Esophagus squamous epithelium (tissue), 5 donors: ENCODE measurements at places on chromosomes 7 and 10. TPM values are rescaled to one million over a fixed set of nuclear protein-coding genes. Genes with fewer than 3 reads are reported as not detected.

DNA sequence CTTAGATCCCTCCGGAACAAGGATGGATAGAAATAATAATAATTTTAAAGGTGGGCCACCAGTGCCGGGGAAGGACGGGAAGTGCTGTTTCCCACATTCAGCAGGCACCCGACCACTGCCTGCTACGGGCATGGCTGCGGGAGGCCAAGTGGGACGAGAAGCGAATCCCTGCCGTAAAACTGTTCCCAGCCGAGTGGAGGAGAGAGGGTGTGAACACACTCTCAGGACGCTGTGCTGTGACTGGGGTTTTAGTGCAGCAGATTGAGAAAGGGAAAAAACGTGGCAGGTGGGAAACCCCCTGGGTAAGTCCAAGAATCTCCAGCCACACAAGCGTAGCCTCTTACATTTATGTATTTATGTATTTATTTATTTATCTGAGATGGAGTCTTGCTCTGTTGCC is 158.8 kb downstream of the DNAJB6 start:
- no peak overlapping the region for H3K27ac ChIP-seq
- peaks cover 23% of the 10 kb centered on the region for H3K27me3 ChIP-seq
- H3K4me3 ChIP-seq = no peak overlapping the region
- DNase-seq = no peak

GRCh38 chr7:135466442-135467206 is 43.3 kb downstream of the CNOT4 start:
- no peak for DNase-seq
- H3K4me3 ChIP-seq = no peak overlapping the region

- H3K27me3 ChIP-seq = no peaks in the 10 kb centered on the region
- peak overlapping the region; percentile 68 for H3K4me3 ChIP-seq
- peaks cover 12% of the 10 kb centered on the region for H3K4me1 ChIP-seq
- DNase-seq = no peak
- H3K36me3 ChIP-seq = no peaks in the 10 kb centered on the region
Measured at GRCh38 chr7:93148727-93149126, 542 bp upstream of the SAMD9L start.

Gene WNT2
- total RNA-seq = not detected

DNA sequence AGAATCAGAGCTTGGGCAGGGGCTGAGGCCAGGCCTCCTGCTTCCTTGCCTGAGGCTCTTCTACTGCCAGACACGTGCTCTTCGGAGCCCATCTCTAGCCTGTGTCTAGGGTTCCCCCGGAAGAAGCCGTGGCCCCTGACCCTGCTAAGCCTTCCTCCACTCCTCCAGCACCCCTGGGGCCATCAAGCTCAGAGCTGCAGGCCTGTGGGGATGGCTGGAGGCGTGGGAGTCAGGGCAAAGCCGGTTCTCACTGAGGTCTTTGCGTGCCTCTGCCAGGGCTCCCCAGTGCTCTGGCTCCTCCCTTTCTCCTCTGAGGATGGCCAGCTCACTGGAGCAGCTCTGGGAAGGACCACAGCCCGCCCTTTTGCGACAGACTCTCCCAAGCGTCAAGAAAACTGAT is 34.4 kb downstream of the GHRHR start:
- no peaks in the 10 kb centered on the region for H3K36me3 ChIP-seq
- H3K4me3 ChIP-seq = no peak overlapping the region
- H3K27ac ChIP-seq = no peak overlapping the region
- no peaks in the 10 kb centered on the region for H3K27me3 ChIP-seq
- H3K4me1 ChIP-seq = no peaks in the 10 kb centered on the region
- DNase-seq = no peak

DNA sequence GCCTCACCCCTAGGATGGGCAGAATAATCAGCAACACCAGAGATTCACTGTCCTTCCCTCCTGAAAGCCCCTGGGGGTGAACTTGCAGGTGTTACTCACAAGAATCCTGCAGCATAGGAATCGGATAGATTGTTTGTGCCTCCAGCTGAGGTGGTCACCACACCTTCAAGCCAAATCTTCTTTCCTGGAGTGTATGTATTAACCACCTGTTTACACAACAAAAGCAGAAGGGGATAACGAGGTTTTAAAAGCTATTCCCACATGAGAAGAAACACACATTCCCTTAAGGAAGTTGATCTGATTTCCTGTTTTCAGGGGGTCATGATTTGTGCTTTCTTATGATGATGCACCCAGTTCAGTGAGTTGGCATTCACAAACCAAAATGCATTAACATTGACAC is 173.8 kb upstream of the HPS1 start:
- DNase-seq = no peak
- H3K4me3 ChIP-seq = no peak overlapping the region
- H3K36me3 ChIP-seq = no peaks in the 10 kb centered on the region
- H3K4me1 ChIP-seq = no peaks in the 10 kb centered on the region
- H3K27me3 ChIP-seq = no peaks in the 10 kb centered on the region

Gene STOX1
- 0.19 TPM for total RNA-seq

Gene GJD4
- total RNA-seq = not detected

GRCh38 chr10:100333661-100334440 is 3.8 kb upstream of the PKD2L1 start:
- H3K4me3 ChIP-seq = no peak overlapping the region
- no peaks in the 10 kb centered on the region for H3K36me3 ChIP-seq
- no peaks in the 10 kb centered on the region for H3K27me3 ChIP-seq
- DNase-seq = no peak

DNA sequence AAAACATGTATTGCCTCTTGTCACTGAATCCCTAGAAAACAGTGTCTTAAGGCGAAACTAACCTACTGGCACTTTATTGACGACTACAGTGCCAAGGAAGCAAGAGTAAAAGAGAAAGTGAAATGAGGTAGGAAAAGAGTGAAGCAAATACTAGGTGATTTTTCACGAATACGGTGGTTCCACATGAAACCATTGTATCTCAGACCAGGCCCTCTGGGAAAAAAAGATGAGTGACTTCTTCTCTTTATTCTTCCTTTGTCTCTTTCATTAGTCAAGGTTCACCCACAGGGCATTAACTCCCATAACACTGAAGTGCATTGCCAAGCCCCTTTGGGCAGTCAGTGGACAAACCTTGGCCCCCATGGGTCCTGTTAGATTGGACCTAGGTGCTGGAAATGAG is 16.2 kb upstream of the MACC1 start:
- H3K27me3 ChIP-seq = no peaks in the 10 kb centered on the region
- no peak overlapping the region for H3K4me3 ChIP-seq
- no peak overlapping the region for H3K27ac ChIP-seq
- DNase-seq = no peak
- H3K36me3 ChIP-seq = no peaks in the 10 kb centered on the region
- no peaks in the 10 kb centered on the region for H3K4me1 ChIP-seq

Gene TAS2R5
- total RNA-seq = 0.80 TPM

GRCh38 chr10:103465411-103466179 is 6.9 kb upstream of the CALHM1 start:
- H3K27ac ChIP-seq = no peak overlapping the region
- H3K4me1 ChIP-seq = no peaks in the 10 kb centered on the region
- H3K36me3 ChIP-seq = no peaks in the 10 kb centered on the region
- no peak overlapping the region for H3K4me3 ChIP-seq
- DNase-seq = no peak
- H3K27me3 ChIP-seq = peaks cover 6% of the 10 kb centered on the region

DNA sequence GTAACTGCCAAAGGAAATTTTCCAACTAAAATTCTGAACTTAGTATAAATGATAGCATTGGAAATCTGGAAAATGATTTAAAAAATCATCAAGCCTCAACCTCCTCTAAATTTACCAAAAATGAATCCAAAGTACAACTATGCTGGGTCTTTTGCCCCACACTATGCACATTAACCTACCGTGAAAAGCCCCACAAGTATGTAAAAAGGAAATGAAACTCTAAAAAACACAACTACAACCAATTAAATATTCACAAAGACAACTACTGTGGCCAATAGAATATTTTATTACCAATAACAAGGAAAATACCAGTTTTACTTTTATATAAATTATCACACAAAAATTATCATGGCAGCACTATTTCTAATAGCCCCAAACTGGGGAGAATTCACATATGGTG is 19.3 kb downstream of the EIF3A start:
- H3K4me3 ChIP-seq = no peak overlapping the region
- H3K4me1 ChIP-seq = no peaks in the 10 kb centered on the region
- peaks cover 61% of the 10 kb centered on the region for H3K36me3 ChIP-seq
- no peaks in the 10 kb centered on the region for H3K27me3 ChIP-seq
- H3K27ac ChIP-seq = no peak overlapping the region

DNA sequence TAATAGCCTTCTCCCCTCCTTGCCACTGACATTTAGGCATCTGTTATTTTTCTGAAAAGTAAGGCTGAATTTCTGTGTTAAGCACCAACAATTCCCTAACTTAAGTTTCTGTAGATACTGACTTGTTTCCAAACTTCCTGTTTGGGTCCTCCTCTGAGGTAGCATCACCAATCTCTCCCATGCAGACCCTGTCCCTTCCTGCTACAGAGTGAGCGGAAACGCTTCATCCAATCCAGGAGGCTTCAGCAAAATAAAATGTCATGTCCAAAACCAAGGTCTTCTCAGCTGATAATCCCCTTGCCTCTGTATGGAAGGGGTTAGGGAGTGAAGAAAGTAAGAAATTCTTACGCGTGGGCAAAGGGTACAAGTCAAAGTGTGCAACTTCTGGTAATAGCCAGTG is 29.9 kb downstream of the XPNPEP1 start:
- H3K4me1 ChIP-seq = peaks cover 36% of the 10 kb centered on the region
- no peaks in the 10 kb centered on the region for H3K27me3 ChIP-seq
- H3K36me3 ChIP-seq = no peaks in the 10 kb centered on the region
- no peak for DNase-seq
- peak overlapping the region; percentile 84 for H3K27ac ChIP-seq
- H3K4me3 ChIP-seq = no peak overlapping the region

Gene BAMBI
- 5.6 TPM for total RNA-seq

Gene CTAGE6
- total RNA-seq = 0.80 TPM

Gene CYP3A7
- total RNA-seq = not detected

DNA sequence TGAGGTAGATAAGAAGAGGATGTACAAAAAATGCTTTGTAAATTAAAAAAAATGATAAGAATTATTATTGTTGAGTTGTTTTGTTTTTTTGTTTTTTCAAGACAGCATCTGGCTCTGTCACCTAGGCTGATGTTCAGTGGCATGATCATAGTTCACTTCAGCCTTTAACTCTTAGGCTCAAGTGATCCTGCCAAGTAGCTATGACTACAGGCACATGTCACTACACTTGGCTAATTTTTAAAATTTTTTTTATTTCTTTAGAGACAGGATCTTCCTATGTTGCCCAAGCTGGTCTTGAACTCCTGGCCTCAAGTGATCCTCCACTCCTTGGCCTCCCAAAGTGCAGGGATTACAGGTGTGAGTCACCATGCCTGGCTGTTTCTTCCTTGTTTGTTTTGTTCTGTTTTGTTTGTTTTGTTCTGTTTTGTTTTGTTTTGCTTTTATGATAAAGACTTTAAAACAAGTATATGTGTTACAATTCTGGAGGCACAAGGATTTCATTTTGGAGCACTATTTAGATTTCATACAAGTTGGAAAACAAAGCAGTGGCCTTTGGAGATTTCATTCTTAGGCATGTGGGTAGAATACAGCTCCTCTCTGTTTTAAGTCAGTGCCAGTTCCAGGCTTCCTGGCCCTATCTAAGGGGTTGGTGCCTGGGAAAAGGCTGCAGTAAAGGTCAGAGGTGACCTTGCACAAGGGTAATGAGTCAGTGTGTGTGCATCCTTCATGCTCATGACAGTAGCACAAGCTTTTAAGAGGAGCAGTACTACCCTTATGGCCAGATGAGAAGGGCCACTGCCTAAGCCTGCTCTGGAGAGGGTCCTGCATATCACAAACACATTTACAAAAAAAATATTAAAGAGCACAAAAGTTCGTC is 17.9 kb downstream of the FGFBP3 start:
- no peak for DNase-seq
- peaks cover 3% of the 10 kb centered on the region for H3K4me1 ChIP-seq
- H3K36me3 ChIP-seq = no peaks in the 10 kb centered on the region
- H3K27ac ChIP-seq = no peak overlapping the region

DNA sequence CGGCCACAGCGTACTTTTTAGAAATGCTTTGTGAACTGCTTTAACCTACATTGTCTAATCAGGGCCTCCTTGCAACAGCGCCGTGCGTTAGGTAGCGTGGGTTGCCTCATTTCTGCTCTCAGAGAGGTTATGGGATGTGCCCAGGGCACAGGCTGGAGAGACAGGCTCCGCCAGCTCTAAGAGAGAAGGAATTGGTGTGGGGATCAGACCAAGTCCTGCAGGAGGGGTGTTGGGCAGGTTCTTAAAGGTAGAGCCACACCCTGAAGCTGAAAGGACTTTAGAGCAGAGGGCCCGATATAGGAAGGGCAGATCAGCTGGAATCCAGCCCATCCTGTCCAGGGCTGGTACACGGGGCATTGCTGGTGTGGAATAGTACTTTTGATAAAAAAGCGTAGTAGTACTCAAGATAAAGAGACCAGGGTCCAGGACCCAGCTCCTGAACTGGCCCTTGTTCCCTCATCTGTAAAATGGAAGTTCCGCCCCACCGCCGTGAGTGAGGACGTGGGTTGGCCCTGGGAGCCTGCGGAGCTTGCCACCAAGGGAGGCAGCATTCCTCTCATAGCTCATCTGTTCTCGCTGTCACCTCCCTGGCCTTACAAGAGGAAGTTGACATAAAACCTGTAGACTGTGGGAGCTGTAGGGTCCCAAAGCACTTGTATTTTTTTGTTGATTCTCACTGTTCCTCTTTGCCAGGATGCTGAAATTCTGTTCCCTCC is 37.2 kb downstream of the TMEM120A start:
- peaks cover 12% of the 10 kb centered on the region for H3K36me3 ChIP-seq
- DNase-seq = no peak
- no peaks in the 10 kb centered on the region for H3K27me3 ChIP-seq
- peak overlapping the region; percentile 18 for H3K27ac ChIP-seq

DNA sequence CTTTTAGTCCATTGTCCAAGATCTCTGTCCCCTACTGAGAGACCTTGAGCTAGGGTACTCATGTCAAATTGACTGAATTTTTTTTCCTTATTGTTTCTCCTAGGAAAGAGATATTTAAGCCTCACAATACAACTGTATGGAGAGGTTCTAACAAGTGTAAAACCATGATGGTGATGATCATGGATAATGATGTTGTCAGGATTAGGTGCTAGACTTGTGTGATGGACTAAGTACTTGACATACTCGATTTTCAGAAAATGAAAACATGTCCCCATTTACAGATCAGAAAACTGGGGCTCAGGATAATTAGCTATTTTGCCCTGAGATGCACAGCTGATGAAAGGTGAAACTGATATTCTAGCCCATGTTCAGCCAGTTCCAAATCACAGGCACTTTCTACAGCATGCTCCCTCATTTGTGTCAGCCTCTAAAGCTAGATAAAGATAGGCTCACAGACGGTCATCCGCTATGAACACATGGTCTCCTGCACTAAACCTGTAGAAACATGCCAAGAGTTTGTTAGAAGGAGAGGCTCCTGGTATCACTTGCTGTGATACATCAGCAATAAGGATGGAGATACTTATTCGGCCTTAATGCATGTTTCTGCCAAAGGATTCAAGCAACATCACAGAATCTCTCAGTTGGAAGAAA is 67.6 kb downstream of the CREB3L2 start:
- peak overlapping the region; percentile 10 for H3K4me3 ChIP-seq
- peak overlapping the region; percentile 84 for H3K27ac ChIP-seq
- no peaks in the 10 kb centered on the region for H3K36me3 ChIP-seq
- DNase-seq = no peak
- peaks cover 79% of the 10 kb centered on the region for H3K4me1 ChIP-seq
- H3K27me3 ChIP-seq = no peaks in the 10 kb centered on the region

GRCh38 chr10:11631890-11632587 is 20.6 kb upstream of the USP6NL start:
- H3K27ac ChIP-seq = no peak overlapping the region
- no peaks in the 10 kb centered on the region for H3K27me3 ChIP-seq
- no peaks in the 10 kb centered on the region for H3K4me1 ChIP-seq
- no peak for DNase-seq
- H3K36me3 ChIP-seq = no peaks in the 10 kb centered on the region

Gene TMEM120A
- total RNA-seq = 21.0 TPM

Gene UCMA
- total RNA-seq = not detected

Gene SH2B2
- 3.4 TPM for total RNA-seq

Gene AGAP5
- 5.9 TPM for total RNA-seq
